ENCODE measurements at places on chromosomes 6 and 20.

- no peak for DNase-seq
These were observed 10.4 kb downstream of the ZSWIM3 start for GRCh38 chr20:45867819-45868176.

GRCh38 chr6:102742754-102743356, 1349.3 kb downstream of the GRIK2 start:
- no peak for DNase-seq

DNA sequence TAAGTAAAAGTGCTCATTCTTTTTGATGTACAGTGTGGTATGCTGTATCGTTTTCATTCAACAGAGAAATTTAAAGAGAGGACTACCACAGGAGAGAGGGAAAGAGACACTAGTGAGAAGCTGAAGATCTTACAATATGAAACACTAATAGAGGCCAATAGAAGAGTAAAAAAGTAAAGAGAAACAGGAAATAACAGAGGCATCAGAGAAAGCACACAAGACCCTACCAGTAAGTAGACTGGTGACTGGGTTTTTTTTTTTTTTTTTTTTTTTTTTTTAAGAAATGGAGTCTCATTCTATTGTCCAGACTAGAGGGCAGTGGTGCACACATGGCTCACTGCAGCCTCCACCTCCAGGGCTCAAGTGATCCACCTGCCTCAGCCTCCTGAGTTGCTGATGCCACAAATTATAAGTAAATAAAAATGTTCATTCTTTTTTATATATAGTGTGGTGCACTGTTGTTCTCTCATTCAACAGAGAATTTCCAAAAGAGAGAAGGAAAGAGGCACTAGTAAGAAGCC, 18.8 kb downstream of the ELOVL4 start:
- DNase-seq = no peak

DNA sequence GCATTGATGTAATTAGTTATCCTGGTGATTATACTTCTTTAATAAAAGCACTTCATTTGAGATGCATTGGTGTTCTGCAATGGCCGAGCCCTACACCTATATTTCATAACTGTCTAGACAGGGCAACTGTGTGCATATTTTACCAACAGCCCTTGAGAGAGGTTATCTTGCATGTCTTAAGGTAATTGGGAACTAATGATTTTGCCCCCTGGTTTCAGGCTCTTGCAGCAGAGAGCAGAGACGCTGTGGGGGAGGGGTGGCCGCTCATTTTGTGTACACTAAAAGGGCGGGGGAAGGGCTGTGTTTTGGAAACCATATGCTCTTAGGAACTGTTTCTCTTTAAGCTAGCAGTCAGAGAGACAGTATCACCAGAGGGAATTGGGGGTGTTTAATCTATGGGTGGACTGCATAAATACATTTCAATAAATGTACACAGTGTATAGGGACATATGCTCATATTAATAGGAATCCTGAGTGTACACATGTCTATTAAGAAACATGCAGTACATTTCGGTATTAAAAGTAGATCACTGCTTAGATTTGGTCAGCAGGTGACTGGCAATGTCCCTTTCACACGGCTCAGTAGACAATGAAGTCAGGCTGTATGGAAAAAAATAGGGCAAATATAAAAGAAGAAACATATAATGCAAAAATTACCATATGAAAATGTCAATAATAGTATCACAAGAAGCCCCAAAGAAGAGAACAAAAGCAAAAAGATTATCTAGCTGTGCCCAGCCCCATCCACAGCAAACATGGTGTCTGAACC, 402.9 kb upstream of the CITED2 start:
- no peak for DNase-seq

DNA sequence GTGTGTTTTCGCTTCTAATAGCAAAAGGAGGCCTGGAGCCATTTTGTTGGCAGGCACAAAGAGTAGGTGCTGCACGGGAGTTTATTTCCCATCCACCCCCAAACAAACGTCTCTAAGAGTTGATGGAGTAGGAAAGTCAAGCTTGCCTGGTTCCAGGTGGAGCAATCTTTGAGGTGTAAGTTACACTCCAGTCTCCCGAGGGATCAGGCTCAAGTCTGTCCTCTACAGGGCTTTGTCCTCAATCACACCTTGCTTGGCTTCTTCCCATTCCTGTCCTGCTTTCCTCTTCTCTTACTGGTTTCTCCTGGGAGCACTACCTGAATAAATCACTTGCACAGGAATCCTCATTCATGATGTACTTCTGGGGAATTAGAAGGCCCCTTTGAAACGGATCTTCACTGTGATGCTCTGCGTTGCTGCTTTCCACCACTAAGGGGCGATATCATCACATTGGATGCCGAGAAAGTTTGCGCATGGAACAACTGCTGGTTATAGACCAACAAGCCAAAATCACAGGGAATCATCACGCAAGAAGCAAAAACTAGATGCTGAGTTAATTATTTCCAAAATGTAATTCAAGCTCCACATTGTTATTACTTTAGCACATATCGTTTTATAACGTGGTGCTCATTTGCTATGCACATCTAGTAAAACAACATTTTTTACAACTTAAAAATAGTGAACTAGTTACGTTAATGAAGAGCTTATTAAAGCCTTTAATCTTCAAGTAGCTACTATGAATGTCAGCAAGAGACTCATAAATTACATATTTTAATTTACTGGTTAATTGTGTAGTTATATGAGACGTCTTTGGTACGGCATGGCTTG, 156.8 kb downstream of the DNAH8 start:
- peak; percentile 64 for DNase-seq

DNA sequence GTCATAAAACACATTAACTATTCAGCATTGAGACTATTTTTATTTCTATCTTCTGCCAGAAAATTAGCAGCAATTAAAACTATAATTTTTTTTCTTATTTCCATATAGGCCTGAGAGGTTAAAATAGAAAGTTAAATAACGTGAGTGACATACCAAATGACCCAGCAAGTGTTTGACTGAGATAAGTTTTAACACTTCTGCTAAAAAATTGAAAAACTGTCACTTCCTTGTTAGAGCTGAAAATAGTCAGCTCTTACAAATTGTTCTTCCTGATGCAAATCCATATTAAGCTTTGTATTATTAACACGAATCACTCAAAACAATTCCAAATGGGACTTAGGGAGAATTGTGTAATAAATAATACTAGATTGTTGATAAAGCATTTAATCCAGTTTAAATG, 26.5 kb upstream of the STX11 start:
- DNase-seq = no peak

GRCh38 chr6:112773187-112773586, 426.1 kb downstream of the RFPL4B start:
- no peak for DNase-seq

DNA sequence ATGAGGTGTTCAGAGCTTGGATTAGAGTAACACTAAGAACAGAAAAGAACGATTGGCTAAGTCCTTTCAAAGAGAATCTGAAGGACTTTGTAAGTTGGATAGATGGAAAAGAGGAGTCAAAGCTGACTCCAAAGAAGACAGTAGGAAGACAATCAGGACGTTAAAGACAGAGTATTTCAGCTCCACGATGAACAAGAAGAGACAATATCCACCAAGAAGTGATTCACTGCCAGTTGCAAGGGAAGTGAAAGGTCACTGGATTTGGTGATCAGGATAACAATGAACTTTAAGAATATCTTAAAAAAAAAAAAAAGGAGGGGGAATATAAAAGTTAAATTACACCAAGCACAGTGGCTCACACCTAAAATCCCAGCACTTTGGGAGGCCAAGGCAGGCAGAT, 17.9 kb downstream of the REPS1 start:
- DNase-seq = no peak

DNA sequence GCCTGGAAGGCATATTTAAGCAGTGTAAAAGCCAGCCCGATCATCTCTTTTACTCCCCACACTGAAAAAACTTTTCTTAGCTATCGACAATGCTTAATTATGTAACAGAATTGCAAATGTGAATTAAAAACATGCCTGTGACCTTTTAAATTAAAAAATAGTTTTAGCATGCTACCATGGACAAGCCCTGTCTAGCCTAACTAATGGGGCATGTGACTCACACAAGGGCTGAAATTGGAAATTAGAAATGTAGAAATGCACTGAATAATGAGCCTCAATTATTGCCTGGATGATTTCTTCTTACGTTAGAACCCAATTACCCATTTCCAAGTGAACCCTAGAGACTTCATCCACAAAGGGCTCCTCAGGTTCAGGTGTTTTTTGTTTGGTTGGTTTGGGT, 82.7 kb downstream of the SIM1 start:
- no peak for DNase-seq

GRCh38 chr6:135030056-135030473, 24.6 kb downstream of the HBS1L start:
- DNase-seq = no peak

DNA sequence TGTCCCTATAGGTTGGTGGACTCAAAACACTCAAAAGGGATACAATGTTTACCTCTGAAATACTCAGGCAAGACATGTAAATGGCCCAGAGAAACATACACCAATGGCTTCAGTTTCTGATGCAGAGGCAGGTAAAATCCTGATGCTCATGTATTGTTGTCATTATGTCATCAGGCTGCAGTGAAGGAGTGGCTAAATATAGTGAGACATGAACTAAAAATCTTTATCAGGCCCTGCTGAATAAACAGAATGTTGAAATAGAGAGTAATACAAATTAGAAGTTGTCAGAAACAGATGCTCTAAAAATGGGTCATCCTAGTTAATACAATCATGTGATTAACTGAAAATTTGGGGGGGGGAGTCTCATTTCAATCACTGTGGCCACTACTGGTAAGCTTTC, 20.4 kb downstream of the PTPRK start:
- DNase-seq = no peak

DNA sequence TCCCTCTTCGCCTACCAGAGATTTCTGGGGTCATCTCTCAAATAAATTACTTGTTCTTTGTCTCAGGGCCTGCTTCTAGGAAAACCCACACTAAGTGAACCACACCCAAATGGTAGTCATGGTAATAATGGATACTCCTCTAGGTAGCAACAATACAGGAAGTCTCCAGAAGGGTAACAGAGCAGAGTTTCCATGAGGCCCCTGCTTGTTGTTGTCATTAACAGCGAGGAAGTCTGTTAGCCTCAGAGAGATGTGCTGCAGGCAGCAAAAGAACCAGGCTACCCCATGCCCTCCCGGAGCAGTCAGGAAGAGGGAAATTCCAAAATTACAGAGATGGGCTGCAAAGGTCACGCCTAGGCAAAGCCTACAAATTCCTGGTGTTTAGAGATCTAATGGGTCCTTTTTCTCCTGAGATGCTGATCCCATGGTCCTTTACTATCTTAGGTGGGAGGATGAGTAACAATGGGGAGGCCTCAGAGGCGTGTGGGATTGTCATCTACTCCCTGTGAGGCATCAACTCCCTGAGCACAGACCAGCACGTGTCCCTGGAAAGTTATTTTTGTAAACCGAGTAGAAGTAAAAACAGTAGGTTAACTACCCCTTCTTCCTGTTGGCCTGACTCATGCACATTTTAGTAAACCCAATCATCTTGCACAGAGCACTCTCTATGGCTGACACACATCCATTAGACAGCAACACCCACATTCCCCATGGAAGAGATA, 10.1 kb downstream of the ISM1 start:
- no peak for DNase-seq

DNA sequence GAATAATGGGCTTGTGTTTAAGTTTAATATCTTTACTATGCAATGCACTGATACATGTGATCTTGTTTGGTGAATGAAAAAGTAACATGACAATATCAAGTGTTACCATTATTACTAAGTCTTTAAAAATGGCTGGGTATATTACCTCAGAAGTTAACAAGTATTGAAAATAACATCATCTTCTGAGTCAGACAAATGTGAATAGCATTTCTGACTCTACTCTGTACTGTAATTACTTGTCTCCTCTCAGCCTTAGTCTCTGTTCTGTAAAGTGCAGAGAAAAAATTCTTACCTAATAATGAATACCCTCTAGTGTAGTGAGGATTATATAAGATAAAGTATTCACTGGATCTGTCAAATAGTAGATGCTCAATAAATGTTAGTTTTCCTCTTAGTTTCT, 47.0 kb upstream of the GCLC start:
- no peak for DNase-seq

- no peak for DNase-seq
These were observed 18.6 kb upstream of the ELOVL2 start for GRCh38 chr6:11062715-11063114.

DNA sequence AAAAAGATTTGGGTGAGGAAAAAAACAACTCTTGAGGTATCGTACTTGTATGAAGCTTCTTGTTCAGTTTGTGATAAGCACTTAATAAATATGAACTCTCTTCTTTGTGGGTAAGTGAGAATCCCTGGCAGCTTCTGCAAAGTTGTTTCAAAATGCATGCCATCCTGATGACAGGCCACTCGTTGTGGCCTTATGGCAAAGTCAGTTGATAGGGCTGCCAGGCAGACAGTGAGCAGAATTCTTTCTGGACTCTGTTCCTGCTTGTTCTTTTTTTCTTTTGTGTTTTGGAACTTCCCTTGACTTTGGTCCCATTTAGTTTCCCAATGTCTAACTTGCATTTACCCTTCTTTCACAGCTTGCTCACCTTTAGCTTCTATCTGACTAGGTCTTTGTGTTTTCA, 983.5 kb upstream of the FLRT3 start:
- DNase-seq = no peak

DNA sequence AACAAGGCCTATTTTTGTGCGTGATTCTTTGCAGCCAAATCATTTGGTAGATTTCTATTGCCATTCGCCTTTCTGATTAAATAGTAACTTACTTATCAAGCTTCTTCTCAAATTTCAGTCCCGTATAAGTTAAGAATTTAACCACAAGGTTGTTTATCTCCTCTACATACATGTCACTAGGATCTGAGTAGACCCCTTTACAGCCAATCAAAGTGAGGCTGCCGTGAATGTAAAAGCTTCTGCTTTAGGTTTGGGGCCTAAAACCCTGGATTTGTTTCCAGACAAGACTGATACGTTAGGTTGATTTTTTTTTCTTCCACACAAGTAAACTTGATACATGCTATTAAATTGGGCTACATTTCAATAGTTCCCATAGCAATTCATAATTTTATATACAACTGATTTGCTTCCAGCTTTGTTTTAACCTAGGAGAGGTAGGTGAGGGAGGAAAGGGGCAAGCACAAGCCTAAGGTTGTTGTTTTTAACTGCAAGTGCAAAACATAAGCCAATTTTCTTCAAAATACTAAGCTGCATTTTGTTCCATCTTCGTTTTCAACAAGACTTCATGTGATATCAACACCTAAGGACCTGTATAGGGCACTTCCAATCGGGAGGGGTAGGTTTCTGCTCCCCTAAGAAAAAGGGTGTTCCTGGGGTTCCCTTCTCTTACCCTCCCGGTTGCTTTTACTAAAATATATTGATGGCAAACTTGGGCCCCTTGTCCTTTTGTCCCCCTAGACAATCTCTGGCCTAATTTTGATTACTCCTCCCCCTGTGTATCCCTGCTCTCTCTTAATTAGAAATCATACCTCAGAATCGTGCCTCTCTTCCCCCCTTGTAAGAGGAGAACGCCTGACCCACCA, 1.7 kb downstream of the RANBP9 start:
- DNase-seq = no peak

DNA sequence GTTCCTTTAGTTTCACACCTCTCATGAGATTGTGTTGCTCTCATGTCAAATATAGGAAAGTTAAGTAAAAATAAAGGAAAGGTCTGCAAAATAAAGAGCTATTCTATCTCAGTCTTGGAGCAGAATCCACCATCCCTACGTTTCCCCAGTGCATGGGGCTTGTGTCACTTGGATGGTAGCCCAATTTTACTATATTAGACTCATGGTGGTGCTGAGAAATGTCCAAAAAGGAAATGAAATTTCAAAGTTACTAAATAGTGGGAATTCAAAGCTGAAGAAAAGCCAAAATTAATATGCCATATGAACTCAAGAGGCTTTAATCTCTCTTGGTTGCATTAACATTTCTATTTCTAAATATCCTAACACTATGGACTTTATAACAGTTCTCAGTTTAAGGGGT, 1283.3 kb upstream of the GJE1 start:
- DNase-seq = no peak

All from mesothelial cell of epicardium (in vitro differentiated cells).